ENCODE measurements at places on chromosomes 6 and 20. TPM values are rescaled to one million over a fixed set of nuclear protein-coding genes. Genes with fewer than 3 reads are reported as not detected.

DNA sequence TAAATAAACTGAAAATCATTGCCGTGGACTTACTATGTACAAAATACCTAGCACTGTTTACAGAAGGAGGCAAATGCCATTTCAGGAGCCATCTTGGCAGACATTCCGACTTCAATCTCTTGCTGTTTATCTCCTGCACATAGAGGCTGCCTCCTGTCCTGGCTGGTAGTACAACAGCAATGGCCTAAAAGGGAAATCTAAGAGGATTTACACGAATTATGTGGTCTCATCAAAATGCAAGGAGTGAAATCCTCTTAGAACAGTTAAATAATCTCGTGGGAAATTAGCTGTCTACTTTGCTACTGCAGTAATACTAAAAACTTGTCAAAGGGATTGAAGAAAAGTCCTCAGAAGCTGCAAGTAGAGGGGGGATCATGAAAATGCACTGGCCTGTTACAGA lies 82.2 kb upstream of the SLC2A12 start:
- DNase-seq, result no peak
- peaks cover 7% of the 10 kb centered on the region for H3K27me3 ChIP-seq
- no peak overlapping the region for H3K27ac ChIP-seq
- H3K4me1 ChIP-seq, result no peaks in the 10 kb centered on the region
- H3K4me3 ChIP-seq, result no peak overlapping the region

DNA sequence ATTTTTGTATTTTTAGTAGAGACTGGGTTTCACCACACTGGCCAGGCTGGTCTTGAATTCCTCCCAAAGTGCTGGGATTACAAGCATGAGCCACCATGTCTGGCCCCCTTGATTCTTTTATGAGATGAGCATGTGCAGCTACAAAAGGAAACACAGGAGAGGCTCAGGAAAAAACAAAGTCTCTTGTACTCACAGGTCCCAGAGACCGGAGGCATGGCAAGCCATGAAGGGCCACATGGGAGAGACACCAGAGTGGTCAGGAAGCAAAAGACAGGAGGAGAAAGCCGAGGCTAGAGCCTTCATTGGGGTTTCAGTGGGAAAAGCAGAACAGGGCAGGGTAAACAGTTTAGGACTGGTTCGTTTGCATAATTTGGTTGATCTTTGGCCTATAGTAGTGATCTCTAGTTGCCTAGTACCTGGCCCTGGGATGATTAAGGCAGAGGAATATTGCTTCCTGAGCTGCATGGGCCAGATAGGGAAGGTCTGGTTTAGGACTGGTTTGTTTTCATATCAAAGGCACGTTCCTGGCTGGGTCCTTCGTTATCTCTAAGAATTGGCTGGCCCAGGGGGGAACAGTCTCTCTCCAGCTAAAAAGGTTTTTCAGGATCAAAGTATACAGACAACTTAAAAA lies 48.2 kb upstream of the PRND start:
- DNase-seq, result no peak
- peaks cover 3% of the 10 kb centered on the region for H3K36me3 ChIP-seq
- H3K4me1 ChIP-seq, result peaks cover 15% of the 10 kb centered on the region
- H3K4me3 ChIP-seq, result no peak overlapping the region

DNA sequence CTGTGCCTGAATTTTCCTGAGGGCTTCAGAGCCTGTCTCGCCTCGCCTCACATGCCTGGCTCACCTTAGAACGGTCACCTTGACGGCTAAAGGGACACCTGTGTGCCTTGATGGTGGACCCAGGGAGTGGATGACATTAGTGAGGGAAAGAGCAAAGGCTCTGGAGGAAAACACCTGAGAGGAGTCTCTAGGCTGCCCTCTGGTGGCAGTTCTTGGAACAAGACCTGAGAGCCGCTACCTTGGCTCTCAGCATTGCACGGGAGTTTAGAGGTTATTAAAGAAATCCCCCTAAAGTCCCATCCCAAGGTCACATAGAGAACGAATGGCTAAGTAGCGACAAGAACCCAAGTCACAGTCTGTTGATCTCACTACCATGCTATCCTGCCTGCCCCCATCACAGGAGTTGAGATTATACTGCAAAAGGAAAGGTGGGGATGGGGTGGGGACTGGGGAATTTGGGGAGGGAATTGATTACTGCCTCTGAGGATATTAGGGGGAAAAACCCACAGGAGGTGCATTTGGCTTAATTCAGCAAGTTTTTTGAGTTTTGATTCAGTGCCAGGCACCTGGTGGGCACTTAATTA lies 7.9 kb upstream of the CDSN start:
- H3K4me1 ChIP-seq, result no peaks in the 10 kb centered on the region
- no peak overlapping the region for H3K4me3 ChIP-seq
- H3K27me3 ChIP-seq, result peaks cover 18% of the 10 kb centered on the region
- H3K36me3 ChIP-seq, result no peaks in the 10 kb centered on the region

DNA sequence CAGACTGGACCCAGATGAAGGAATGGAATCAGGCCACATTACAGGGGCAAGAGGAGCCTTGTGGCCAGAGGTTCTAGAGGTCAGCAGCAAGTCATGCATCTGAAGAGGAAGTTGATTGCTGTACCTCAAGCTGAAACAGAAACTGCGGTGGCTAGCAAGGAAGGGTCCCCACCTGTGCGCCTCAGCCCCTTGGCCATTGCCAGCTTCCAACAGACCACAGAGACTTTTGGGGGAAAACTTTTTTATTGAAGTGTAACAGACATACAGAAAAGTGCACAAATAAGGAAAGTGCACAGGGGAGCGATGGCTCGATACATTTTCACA lies 26.8 kb upstream of the SLC9A8 start:
- no peak for DNase-seq
- peak overlapping the region; percentile 47 for H3K27ac ChIP-seq
- H3K36me3 ChIP-seq, result no peaks in the 10 kb centered on the region
- no peak overlapping the region for H3K4me3 ChIP-seq
- no peaks in the 10 kb centered on the region for H3K27me3 ChIP-seq

The GSTA3 gene
- not detected for total RNA-seq
